ENCODE measurements at places on chromosomes 12 and 14.
A peak's percentile ranks its signal among the peaks of the same experiment; 100 is the strongest.

GRCh38 chr14:97185186-97185585 is 388.0 kb downstream of the VRK1 start:
- DNase-seq: no peak

DNA sequence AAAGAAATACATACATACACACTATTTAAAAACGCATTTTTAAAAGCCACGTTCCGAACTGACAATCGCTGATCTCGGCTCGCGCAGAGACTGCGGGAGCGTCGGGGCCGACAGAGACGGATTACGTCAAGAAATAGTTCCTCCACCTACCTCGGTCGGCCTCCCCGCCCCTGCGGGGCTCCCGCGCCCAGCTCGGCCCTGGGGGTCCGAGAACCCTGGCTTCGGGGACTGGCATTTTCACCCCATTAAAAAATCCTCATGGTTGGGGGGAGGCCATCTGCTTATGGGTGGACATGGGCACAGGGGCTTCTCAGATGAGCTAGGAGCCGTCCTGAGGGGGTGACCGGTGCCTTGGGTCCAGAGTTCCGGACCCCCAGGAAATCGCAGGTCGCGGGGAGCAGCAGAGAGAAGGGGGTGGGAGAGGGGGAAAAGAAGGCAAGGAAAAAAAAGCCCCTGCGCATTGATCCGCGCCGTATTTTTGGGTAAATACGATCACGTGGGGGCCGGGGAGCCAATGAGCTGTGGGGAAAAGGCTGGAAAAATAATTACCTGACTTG is 324 bp upstream of the HOXC9 start:
- DNase-seq: peak; percentile 86

DNA sequence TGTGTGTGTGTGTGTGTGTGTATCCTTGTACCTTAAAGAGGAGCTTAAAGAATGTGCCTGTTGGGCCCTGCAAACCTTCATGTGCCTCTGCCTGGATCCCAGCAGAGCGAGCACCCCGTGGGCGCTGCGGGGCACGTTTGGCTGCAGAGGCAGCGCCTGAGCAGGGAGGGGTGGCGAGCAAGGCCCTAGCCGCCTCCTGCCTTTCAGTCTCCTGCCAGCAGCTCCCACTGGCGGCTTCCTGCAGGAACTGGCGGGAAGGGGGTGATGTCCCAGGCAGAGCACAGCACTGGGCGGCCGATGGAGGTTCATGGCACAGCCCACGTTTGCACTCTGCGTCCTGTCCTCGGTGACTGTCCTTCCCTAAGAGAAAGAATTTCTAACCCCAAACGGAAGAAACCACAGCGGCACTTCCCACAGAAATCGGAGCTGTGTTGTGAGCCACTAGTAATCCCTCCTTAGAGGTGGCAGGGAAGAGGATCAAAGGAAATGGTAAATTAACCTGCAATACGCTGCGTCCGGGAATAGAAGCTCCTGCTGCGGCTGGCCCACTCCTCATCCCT is 19.8 kb downstream of the ZBTB42 start:
- DNase-seq: peak; percentile 30

DNA sequence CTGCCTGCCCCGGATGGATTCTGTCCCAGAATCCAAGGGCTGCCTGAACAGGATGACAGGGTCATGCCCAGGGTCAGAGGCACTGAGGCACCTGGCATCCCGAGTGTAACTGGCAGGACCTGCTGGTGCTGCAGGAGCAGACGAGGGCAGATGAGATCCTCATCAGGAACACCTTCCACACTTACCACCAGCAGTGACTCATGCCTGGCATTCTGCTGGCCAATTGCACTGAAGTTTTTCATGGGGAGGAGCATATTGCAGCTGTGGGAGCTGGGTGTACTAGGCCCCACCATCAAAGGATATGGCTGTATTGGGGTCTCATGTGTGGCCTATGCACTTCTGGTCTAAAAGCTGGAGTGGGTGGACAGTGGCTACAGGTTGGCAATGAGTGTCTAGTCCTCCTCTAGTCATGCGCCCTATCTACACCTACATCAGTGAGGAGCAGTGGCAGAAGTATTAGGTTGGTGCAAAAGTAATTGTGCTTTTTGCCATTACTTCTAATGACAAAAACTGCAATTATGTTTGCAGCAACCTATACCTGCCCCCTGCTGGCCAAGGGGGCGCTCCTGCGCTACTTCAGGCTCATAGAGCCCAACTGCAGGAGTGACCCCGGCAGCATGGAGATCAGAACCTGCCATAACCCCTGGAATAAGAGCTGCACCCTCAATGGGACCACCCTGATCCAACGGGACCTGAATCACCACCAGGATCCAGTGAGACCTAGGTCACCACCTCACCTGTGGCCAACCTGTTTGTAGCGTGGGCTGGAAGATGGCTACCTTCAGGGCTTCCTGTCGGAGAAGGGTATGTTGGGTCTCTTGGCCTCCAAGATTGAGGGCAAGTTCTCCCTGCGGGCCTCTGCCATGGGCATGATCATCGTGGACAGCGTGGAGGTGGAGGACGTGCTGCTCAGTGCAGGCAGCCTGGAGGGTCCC is 8.0 kb upstream of the C12orf42 start:
- DNase-seq: no peak

- DNase-seq: no peak
Observed at GRCh38 chr14:50377550-50378085, 19.1 kb downstream of the CDKL1 start.

Measured in LHCN-M2 (cell line).